ENCODE measurements at places on chromosomes 12 and 14.

DNA sequence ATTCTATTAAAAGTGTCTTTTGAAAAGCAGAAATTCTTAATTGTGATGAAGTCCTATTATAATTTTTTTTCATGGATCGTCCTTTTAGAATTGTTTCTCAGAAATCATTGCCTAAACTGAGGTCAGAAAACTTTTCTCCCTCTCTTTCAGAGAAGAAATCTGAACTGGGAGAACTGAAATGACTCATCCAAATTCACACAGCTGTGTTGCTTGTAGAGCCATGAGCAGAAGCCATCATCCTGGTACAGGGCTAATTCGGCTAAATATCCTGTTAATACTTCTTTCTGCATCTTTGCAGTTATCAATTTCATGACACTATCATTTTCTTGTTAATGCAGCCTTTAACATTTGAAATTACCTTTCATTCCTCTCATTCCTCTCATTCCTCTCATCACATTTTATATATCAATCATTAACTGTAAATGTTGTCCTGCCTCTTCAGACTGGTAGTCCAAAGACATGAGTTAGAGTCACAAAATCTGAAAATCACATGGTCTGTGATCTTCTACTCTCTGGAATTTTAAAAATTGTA lies 15.5 kb downstream of the SLC15A5 start:
- DNase-seq: no peak

- no peak for DNase-seq
These were observed 85.6 kb upstream of the ATF7IP start for GRCh38 chr12:14279845-14280244.

DNA sequence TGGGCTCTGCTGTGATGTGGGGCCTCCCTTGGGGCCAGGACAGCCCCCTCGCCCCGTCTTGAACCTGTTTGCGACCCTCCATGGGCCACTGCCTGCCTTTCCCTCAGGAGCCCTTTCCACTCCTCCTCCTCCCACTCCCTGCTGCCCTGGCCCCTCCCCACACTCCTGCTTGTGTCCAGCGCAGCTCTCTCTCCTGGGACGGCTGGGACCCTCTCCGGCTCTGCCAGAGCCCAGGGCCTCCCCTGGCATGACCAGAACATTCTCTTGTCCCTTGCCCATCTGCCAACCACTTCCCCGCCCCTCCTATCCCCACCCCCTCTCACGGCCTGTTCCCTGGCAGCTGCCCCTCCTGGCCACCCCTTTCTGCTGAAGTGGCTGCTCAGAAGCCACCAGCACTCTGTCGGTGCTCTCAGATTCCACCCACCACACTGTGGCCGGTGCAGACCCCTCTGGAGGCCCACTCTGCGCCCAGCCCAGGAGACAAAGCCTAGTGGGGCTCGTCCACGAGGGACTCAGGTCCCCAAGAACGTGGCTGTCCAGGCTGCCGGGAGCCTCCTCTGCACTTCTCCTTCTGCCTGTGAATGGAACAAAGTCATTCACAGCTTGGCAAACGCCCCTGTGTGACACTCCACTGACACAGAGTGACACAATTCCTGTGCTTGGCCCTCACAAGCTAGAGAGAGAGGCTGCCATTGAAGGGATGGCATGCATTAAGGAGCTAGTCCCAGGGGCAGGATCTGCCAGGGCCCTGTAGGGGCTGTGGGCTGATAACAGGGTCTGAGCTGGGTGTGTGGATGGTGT lies 1.4 kb downstream of the ASPG start:
- no peak for DNase-seq

DNA sequence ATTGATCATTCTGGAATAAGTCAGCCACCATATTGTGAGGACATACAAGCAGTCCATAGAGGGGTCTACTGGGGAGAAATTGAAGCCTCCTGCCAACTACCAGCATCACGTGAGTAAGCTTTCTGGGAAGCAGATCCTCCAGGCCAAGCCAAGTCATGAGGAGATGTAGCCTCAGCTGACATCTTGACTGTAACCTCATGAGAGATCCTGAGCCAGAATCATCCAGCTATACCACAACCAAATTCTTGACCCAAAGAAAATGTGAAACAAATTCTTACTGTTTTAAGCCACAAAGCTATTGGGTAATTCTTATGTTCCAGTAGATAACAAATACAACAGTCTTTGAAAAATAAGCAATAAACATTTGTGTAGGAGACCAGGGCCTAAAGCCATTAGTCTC lies 479.4 kb upstream of the DCN start:
- DNase-seq: no peak

DNA sequence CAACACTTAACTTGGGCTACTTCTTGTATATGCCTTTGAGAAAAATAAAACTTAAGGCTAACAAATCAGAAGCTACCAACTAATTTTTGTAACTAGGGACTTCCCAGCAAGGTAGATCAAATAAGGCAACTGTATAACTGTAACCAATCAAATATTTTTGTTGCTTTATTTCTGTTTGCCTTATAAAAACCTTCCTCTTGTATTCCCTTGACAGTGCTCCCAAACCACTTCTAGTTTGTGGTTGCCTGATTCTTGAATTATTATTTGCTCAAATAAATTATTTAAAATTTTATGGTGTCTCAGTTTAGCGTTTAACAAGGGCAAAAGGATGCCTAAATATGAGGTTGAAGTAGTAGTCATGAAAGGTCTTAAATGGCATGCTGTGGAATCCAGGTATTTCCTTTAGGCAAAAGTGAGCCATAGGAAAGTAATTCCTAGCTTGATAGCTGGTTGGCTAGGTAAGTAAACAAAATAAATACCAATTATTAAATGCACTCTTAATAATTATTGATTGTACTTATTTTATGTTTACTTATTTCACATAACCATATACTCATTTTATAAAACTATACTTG lies 632.6 kb downstream of the RPL10L start:
- DNase-seq: no peak

DNA sequence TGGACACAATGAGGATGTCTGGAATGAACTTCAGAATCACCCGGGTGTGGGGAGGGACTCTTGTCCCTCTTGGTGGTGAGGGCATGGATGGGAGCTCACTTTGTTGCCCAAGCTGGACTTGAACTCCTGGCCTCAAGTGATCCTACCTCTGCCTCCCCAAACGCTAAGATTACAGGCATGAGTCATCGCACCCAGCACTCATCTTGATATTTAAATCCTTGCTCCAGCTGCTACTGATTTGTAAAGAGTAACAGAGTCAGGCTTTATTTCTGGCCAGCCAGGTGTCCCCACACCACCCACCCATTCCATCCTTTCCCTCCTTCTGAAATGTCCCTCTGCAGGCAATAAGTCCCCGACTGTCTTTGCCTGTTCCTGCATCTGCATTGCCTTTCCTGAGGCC lies 4.9 kb downstream of the DDX54 start:
- no peak for DNase-seq

DNA sequence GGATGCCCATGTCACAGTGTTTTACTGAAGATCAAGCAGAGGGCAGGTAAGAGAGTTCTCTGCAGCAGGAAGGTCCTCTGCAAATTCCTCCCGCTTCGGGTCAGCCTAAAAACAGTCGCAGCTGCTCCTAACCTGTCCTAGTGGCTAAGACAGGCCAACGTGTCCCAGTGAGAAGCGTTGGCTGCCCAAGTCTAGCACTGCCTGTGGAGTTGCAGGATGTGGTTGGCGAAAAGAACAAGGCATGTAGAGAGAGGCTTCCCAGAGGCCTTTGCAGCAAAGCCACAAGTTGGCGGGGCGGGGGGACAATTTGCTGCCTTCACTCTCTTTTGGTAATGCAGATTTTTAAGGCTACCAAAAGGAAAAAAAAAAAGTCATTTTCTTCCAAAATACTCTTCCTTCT lies 340.1 kb downstream of the BCL11B start:
- DNase-seq: no peak

- DNase-seq: no peak
These were observed 197.0 kb downstream of the PHLDA1 start for GRCh38 chr12:75834591-75834990.

- no peak for DNase-seq
These were observed 36.7 kb downstream of the TMEM233 start for GRCh38 chr12:119630223-119630780.

DNA sequence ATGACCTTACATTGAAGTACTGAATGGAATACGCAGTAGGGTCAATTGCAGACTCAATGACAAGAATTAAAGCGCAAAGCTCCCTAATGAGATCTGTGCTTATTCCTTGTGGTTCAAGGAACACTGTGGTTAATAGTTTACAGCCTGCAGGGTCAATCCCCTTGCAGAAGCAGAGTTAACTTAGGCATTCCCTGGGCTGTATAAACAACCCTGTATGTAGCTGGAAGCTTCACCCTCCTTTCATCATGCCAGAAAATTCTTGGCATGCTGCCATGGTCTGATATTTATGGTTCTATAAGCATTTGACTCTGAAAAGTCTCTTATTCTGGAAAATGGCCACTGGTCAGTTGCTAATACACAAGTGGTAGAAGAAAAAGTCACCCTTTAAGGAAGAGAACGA lies 227.7 kb downstream of the NOVA1 start:
- DNase-seq: no peak

DNA sequence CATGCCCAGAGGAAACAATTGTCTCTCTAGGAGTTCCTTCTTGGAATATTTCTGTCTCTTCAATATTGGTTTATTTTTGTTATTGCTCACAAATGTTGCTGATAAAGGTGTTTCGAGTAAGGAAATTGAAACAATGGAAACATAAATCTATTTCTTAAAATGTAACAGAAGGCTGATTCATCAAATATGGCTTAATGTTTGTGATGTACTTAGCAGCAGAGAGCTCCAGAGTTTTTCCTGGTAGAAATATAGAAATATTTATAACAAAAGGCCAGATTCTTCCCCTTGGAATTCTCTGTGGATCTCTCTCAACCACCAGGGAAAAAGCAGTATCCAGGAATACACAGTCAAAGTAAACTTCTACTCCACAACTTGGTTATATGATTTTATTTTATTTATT lies 149.2 kb upstream of the LRIG3 start:
- no peak for DNase-seq

DNA sequence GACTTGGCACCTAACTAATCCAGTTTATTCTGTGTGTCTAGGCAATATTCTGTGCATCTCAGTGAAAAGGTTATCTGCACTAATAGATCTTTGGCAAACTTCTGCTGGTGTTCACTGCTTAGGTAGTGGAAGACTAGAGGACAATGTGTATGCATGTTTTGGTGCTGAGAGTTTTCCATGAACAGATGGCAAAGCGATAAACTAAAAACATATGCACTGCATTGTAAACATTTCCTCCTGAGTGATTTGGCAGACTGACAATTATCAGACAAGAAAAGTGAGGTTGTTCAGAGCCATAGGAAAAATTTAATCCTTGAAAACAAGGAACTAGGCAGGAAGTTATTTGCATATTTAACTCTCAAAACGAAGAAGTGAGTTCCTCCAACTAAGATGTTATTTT lies 400.4 kb downstream of the ATP23 start:
- no peak for DNase-seq

- DNase-seq: peak; percentile 90
These were observed 970 bp downstream of the CDH24 start for GRCh38 chr14:23056145-23056955.

DNA sequence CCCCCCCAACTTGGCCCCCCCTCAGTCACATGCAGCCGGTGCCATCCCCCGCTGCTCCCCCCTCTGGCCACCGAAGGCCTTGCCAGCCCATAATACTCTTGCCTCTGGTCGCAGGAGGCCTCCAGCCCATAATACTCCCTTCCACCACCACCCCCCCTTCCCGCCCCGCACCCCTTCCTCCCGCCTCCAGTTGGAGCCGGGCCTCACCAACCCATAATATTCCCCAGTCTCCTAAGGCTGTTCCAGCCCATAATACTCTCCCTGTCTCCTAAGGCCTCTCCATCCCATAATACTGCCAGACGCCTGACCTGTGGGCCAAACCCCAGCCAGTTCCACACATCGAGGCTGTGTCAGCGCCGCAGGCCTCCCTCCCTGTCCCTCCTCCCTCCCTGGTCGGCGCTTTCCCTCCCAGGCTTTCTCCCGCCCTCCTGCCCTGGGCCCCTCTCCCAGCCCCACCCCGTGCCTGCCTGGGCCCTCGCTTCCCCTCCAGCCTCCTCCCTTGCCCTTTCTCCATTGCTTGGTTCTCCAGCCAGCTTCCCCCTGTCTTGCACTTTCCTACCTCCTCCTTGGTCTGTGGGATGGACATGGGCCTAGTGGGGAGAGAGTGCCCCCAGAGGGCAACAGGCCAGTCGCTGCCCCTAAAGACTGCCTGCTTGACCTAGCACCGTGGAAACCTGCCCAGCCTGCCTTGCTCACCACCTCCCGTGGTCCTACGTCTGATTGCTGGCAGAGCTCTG lies 6.8 kb upstream of the CHD4 start:
- peak; percentile 98 for DNase-seq

DNA sequence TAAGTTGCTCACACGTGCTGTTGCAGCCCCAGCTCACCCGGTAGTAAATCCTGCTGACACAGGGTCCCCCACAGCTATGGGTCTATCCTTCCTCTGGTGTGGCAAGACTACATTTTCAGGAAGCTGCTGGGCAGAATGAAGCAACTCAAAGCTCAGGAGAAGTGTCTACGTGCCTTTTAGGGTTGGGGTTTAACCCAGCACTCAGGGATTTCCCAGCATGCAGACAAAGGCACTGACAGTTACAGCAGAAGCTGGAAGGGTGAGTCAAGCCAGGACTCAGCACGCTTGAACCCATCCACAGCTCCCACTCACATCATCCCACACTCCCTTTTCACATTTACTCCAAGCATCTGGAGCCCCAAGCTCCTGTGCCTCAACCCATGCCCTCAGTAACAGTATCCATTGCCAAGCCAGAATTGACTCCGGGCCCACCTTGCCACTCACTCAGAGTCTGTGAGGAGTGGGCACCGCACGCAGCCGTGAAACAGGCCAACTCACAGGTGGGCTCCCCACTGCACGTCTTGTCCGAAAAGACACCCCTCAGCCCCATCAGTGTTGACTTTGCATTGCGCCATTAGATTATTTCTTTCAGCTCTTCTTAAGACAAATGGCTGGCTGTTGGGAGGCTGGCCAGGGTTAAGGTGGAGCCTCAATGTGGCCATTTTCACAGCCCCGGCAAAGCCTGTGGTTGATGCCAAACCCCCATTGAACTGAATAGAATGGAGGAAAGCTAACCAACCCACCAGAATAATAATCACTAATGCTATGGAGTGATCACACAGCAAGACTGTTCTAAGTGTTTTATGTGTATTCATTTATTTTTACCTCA lies 59.6 kb downstream of the ZFP36L1 start:
- DNase-seq: no peak

- no peak for DNase-seq
These were observed 67.2 kb downstream of the NOS1 start for GRCh38 chr12:117294189-117294603.

GRCh38 chr12:113109872-113110599 lies 25.5 kb downstream of the RASAL1 start:
- DNase-seq: no peak
